ENCODE measurements at places on chromosomes 16 and 17.

DNA sequence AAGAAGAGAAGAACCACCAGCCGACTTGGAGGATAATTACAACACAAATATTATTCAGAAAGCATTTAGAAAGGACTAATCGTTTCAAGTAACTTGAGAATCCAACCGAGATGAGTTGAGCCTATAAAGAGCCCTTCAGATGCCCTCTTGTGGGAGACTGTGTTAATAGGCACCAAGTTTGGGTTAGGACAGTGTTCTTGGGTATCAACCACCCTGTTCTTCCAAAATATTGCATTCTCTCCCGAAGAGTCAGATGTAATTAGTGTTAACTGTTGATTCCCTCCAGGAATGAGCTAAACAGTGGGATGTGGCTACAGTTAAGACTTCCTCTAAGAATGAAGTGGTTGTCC lies 87.8 kb upstream of the NOL11 start:
- DNase-seq: no peak

DNA sequence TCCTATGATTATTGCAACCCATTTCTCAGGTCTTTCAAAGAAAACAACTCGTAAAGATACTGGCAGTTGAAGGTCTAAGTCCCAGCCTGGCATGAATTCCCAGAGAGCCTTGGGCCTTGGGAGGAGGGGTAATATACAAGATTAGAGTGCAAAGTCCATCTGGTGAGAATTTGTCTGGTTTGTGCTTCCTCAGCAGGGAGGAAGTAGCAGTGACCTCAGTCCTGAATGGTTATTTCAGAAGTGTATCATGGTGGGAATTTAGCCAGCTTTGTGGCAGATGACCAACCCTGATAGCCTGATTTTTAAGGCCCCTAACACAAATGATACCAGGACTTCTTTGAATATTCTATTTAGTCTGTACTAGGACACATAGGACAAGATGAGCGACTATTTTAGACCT lies 151.2 kb upstream of the TBX2 start:
- DNase-seq: no peak

GRCh38 chr17:58710948-58711552 lies 18.6 kb downstream of the RAD51C start:
- no peak for DNase-seq

DNA sequence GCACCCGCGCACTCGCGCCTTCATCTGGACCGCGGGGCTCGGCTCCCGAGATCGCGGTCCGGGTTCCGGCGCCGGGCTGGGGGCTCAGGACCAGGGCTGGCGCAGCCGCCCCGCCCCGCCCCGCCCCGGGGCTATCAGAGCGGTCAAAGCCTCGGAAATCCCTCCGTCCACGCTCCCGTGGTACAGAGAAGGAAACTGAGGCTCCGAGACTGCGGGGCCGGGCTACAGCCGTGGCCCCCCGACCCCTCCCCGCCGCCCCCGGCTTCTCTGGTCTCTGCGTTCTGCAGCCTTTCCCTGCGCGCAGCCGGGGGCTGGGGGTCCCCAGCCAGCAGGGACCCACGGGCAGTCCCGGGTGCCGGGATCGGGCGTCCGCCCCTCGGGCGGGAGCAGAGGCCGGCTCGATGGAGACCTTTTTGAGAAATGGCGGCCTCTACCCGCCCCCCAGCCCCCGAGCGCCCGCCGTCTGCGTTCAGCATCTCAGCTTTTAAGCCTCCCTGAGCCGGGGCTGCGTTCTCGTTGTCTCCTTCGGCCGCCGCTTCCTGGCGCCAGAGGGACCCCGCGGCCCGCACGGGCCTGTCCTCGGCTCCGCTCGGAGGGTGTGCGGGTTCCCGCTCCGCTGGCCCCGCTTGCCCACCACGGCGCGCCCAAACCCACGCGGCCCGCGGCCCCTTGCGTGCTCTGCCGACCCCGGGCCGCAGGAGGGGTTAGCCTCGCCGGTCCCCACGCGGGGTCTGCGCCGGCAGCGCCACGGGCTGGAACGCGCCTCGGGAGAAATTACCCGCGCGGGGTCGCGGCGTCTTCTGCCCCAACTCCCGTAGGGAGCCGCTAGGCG lies 1.5 kb upstream of the NPTX1 start:
- DNase-seq: no peak

- DNase-seq: no peak
These were observed 243.3 kb upstream of the PSMD7 start for GRCh38 chr16:74053312-74053711.

Data from type B pancreatic cell (in vitro differentiated cells).